ENCODE measurements at places on chromosomes 6 and 20. TPM values are rescaled to one million over a fixed set of nuclear protein-coding genes. Genes with fewer than 3 reads are reported as not detected.
A peak's percentile ranks its signal among the peaks of the same experiment; 100 is the strongest.

- no peak for DNase-seq
Observed at GRCh38 chr6:157170535-157170934, 152.8 kb downstream of the TMEM242 start.

DNA sequence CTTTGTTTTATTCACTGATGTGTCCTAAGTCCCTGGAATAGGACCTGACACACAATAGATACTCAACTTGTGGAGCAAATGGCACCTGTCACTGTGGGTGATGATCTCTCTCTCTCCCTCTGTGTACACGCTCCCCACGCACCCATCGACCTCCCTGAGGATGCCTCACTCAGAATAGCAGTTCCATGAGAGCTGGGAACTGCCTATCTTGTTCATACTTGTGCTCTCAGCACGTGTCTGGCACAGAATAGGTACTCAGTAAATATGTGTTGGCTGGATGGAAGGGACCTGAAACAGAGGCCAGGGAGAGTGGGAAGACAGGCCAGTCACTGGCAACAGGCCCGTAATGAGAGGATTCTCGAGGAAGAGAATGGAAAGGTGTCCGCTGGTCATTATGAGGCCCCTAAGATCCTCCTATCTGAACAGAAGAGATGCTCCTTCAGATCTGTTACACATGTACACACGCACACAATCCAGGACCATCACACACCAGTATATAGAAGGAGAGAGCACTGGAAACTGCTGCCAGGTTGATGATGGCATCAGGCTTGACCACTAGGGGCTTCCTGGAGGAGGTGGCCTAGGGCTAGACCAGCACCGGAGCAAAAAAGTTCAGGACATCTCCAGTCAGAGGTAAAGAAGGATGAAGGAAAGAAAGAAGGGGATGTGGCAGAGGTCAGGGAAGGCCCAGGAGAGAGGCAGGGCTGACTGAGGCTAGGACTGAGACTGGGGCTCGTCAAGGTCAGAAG is 30.9 kb downstream of the VEGFA start:
- no peak for DNase-seq

DNA sequence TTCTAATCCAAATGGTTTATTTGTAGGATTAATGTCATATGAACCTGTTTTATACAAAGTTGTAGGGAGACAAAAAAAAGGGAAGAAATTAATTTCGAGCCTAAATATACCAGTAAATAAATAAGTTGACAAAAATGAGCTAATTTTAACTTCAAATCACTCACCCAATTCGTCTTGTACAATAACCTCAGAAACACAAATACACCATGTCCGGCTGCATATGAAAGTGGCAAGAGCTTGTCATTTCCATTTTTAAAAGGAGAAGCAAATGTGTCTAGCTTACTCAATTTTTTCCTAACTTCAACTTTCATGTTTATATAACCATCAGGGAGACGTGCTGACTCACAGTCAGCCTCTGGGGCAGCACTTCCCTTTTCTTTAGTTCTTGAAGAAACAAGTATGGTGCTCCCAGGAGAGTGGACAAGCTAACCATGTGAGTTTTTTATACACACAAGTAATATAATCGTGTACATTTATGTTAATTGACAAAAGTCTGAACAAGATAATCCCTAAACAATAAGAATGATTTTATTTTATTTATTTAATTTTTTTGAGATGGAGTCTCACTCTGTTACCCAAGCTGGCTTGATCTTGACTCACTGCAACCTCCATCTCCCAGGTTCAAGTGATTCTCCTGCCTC is 55.5 kb upstream of the SGK1 start:
- peak; percentile 92 for DNase-seq

GRCh38 chr20:19070026-19070425 is 142.4 kb upstream of the SLC24A3 start:
- DNase-seq, result no peak

DNA sequence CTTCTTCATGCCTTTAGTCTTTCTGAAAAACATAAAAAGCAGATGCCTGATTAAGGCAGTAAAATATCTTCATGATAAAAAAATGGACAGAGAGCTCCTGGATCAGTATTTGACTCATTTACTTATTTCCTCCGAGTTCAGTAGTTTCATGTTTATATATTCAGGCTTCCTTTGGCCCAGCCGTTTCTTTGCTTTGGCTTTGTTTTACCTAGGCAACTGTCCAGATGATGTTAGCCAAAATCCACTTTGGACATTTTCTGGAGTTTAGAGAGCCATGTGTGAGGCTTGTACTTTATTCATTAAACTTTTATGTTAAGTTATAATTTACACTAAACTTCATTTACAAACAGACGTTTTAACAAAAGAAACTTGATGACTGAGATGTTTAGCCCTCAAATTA is 307.1 kb upstream of the RSPO3 start:
- DNase-seq, result peak; percentile 87

GRCh38 chr20:16378122-16378521 is 195.1 kb downstream of the KIF16B start:
- DNase-seq, result no peak

The CCN5 gene
- 266 TPM for total RNA-seq

GRCh38 chr6:111445861-111446267 is 37.2 kb downstream of the REV3L start:
- peak; percentile 29 for DNase-seq

DNA sequence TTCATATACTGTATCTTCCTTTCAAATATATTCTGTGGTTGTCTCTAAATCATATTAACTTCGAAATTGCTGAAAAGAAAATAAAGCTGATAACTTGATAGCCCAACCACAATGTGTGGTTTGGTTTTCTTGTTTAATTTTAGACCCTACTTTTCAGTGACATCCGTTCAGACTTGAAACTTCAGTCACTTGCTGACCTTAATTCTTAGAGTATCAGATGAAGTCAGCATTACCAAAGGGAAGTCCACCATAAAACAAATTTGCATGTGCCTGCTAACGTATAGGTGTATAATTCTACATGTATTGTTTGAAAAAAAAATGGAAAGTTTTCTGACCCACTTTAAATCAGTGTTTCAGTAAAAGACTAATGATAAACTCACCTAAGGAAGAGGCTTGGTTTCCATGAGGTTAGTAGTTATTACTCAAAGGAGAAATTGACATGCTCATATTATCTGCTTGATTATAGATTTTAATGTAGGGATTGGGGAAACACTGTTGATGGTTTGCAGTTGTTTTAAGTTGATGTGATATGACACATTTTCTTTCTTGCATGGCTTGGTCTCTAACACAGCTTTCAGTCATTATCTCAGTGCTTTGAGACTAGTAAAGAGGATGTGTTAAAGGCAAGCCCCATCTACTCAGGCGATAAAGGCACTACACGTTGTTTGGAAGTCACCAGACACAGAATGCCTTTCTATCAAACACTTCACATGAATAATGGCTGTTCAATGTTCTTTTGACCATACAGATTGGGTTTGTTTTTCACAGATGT is 5.2 kb upstream of the IL17A start:
- DNase-seq, result no peak

The FOXS1 gene
- total RNA-seq, result not detected

DNA sequence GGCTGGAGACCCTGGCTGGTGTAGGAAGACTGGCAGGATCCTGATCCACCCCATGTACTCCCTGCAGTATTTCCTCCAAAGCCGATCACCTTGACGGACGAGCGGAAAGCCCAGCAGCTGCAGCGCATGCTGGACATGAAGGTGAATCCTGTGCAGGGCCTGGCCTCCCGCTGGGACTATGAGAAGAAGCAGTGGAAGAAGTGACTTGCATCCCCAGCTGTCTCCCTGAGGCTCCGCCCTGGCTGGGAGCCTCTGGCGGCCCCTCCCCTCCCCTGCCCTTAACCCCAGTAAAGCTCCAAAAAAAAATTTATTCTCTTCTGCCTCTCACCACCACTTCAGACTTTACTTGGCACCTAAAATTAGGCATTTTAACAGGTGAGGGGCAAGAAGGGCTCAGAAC is 7.0 kb downstream of the COX4I2 start:
- no peak for DNase-seq

DNA sequence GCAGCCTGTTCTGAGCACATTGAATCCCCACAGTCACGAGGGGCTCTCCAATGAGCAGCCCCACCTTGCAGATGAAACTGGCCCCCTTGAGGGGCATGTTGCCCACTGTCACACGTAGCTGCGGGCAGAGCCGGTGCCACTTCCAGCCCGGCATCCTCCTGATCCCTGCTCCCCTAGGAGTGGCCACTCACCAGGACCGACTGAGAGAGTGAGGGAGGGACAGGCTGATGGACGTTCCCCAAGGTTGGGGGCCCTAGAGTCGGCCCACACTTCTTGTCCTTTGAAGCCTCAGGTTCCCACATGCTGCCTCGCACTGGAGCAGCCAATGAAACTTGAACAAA is 10.5 kb downstream of the ENTPD6 start:
- no peak for DNase-seq

DNA sequence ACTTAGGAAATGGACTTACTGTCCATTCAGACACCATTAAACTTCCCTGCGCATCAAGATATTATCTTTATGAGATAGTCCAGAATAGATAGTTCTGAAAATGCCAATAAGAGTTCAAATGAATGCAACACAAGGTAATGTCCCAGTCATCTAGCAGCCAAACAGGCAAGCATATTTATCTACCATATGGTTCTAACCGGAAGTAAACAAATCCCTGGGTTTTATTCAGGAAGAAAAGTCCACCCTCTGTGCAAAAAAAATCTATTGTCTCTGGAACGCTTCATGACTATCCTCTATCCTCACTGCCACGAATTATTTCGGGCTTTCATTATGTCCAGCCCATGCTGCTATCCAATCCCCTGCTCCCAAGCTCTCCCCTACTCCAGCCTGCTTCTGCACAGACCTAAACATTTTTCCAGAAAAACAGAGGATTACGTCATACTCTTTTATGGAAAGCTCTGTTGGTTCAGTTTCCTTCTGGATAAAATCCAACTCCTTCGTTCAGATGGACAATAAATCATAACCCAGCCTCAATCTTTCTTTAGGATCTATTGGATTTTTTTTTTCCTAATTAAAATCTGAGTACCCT is 11.4 kb downstream of the PPIL6 start:
- peak; percentile 85 for DNase-seq

The SOX18 gene
- total RNA-seq, result not detected

The SLC22A16 gene
- not detected for total RNA-seq

- no peak for DNase-seq
Observed at GRCh38 chr6:117174835-117175360, 90.5 kb upstream of the VGLL2 start.

DNA sequence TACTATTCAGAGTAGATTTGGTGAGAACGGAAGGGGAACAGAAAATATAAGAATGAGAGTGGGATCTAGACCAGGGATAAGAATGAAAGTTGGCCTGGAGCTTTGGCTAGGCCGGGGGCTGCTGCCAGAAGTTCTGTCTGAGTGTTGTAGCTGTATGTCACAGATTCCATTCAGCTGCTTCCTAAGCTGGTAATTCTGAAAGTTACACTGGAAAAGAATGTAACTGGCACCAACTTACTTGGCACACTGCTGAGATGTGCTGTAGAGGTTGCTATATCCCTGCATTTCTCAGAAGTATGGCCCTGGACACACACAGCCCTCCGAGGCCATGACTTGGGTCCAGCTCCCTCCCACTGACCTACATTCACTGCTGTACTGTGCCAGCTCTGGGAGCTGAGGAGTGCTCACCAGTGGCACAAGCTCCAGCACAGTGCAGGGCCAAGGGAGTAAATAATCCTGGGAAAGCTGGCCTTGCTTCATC is 25.8 kb upstream of the TMEM217 start:
- peak; percentile 64 for DNase-seq

The ECT2L gene
- total RNA-seq, result under 0.01 TPM

The REM1 gene
- not detected for total RNA-seq

- no peak for DNase-seq
Observed at GRCh38 chr6:14359438-14359837, 241.9 kb downstream of the CD83 start.

DNA sequence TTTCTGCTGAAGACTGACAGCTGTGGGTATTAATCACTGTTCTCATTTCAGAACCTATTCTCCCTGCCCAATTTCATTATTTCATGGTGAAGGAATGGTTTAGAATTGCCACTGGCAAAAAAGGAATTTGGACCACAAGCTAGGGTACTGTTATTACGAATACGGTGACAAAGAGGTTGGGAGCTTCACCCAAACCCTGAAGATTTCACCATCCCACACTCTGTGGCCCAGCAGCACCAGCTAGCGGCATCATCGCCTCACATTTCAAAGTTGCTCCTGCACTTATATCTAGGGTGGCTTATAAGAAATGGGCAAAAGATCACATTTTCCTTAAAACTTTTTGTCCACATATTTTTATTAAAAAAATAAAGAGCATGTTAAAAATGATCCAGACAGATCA is 236.1 kb downstream of the SYNDIG1 start:
- DNase-seq, result peak; percentile 7

The ZC2HC1B gene
- total RNA-seq, result not detected

- peak; percentile 85 for DNase-seq
Observed at GRCh38 chr6:14799928-14800327, 445.9 kb upstream of the JARID2 start.

The IRF4 gene
- not detected for total RNA-seq

DNA sequence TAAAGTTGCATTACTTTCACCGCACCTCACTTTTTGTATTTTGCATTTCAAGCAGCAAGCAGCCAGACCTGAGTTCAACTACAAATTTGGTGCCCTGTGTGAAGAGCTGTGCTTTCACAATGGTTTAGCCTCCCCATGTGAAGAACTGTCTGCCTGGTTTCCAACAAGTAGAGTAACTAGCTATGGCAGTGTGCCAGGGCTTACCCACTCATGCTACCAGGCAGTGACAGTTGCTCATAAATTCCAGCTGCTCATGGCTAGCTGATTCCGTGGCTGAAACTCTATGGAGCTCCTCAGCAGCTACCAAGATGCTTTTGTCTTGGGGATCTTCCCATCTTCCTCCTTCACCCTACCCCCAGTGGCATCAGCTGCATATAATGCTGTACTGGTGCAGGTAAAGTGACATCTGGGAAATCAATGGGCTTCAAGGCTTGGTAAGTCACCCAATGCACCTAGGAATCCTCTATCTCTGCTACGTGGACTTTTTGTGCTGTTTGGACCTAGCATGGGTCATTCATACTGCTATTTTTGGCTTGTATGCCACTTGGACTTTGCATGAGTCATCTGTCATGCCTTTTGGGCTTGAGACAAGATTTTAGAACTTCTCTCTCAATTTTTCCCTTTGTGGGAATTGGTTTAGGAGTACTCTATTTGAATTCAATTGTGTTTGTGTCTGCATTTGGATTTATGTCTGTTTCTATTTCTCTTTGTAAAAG is 176.5 kb upstream of the GJE1 start:
- DNase-seq, result peak; percentile 35

DNA sequence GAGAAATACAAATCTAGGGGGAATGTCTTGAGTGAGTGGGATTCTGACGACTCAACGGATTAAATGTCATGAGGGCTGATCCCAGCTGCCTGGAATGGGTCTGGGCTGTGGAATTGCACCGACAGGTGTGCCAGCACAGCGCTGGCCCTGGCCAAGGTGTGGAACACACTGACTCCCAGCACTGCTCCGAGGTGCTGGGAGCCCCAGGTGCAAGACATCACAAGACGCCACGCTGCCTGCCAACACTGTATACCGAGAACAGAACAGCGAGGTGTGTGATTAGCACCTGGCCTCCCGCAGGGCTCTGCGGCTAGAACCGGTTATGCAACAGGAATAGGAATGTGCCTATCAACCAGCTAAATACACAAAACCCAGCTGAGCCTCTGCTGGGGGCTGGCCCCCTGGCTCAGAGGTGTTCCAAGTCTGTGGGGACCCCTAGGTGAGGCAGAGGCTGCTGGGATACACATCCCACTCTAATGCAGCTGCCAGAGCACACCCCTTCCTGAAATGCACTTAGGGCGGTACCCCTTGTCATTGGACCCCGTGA is 24.8 kb upstream of the APMAP start:
- no peak for DNase-seq

Data from fibroblast of the aortic adventitia (primary cell).